Retinal pigment epithelial cell (primary cell): ENCODE measurements at places on chromosomes 1 and 21.

GRCh38 chr1:210434223-210434622 lies 105.5 kb downstream of the HHAT start:
- DNase-seq = no peak

DNA sequence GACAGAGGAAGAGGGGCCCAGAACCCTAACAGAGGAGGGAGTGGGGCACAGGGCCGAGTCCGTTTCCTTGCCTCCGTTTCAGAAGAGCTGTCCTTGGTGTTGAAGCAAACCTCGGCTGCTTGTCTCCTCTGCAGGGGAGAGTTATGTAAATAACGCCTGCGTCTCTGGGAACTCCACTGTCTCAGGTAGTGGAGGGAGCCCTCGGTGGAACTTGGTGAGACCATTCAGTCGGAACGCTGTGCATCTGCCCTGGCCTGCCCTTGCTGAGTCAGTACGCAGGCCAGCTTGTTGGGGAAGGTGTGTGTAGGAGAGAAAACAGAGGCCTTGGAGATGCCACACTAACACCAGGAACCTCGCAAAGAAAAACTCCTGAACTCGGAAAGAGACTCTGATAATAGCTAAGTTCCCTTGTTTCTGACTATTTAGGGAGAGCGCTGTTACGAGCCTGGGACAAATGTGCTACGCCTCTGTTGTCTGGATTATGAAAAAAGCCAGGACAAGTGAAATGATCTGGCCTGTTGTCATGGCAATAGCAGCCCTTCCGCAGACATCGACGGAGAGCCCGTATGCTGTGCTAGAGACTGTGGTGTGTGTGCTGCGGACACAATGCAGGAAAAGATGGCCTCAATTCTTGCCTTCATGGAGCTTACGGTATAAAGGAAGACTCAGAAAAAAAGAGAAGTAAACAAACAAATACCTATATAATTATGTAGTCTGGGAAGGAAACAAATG lies 94.6 kb upstream of the AKT3 start:
- no peak for DNase-seq

- DNase-seq = no peak
These were observed 170.8 kb downstream of the ADSS2 start for GRCh38 chr1:244280859-244281258.

DNA sequence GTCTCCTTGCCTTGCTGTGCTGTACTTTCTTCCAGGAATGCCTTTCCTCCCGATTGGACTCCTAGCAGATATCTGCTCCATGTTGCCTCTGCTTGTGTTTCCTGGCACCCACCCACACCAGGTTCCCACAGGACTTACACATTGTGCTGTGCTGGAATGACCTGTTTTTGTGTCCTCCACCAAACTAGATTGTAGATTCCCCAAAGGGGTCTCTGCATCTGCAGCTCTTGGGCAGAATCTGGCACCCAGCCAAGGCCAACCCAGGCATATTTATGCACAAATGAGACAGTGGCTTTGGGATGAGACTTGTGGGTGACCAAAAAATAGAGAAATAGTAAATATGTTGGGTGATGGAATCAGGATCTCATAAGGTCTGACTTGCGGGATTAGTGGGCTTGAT lies 278.2 kb downstream of the RRAGC start:
- no peak for DNase-seq

GRCh38 chr1:31617218-31617915 lies at the start of gene HCRTR1:
HCRTR1 (plus strand) TSS chr1:31617689; CDS start chr1:31619193, 1,504 bp downstream.
- DNase-seq = no peak

DNA sequence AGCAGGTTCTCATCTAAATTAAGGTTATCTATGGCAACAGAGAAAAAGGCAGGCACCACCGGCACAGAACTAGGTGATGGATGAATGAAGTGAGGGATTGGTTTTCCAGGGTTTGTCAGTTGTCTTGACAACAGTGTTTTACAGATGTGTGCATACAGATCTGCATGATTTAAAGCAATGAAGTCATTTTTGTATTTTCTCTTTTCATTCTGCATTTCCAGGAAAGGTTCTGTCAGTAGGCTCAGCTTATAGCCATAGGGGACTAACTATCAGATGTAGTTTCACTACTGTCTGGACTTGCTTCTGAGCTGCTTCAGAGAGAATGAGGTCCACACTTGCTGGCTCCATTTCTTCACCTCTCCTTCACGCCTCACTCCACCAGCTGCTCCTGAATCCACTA lies 98.2 kb upstream of the LMO4 start:
- DNase-seq = no peak

DNA sequence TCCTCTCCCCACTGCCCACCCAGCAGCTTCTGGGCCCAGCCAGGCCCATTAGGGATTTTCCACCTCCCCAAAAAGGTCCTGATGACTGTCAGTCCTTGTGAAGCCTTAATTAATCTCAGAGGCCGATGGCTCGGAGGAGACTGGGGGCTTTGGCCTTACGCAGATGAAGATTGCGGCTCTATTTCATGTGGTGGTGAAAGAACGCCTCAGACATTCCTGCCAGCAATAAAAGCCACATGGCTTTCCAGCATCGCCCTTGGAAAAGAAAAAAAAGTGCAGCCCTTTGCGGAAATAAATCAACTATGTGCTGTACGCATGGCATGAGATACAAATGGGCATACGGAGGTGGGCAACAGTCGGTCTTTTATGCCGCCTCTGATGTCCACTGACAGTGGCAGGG lies 6.6 kb upstream of the RUNX3 start:
- no peak for DNase-seq

GRCh38 chr1:234827181-234827580 lies 217.2 kb upstream of the IRF2BP2 start:
- no peak for DNase-seq

DNA sequence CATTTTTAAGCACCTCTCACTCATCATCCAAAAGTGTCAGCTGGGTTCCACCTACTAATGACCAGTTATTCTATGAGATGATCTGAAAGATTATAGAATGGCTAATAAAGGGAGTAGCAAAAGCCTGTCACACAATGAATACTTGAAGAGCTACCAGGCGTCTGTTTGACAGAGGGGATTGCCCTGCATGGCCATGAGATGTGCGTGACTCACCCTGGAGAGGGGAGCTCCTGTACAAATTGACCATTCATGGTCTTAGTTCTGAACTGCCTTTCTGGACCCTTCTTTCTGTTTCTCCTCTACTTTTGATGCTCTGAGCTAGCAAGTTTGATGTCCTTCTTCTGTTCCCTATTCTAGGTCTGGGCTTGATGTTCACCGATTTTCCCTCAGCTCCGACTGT lies 85.2 kb upstream of the ABCD3 start:
- DNase-seq = no peak

DNA sequence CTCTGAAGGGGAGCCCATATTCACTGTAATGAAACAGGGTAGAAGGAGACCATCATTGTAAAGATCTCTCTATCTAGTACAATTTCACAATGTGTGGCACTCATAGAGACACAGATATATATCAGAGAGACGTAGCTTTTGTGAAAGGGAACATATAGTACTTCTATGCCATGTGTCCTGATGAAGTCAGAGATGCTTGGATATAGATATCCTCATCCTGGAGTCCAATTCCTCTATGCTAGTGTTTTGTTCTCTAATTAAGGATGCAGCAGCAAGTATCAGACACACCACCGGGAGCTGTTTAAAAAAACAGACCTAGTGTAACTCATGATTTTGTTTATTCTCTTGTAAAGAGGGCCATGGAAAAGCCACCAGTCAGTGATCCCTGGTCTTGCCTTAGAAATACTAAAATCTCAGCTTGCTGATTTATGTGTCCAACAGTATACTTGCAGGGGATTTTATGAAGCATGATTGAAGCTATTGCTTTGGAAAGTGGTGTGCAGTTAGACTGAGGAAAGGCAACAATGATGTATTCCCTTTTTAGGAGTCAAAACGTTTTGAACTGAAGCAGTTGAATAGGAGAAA lies 2.5 kb downstream of the NCAM2 start:
- DNase-seq = no peak

GRCh38 chr1:18954270-18955071 lies 2.0 kb downstream of the IFFO2 start:
- DNase-seq = no peak

GRCh38 chr21:41943851-41944250 lies 10.0 kb downstream of the C2CD2 start:
- no peak for DNase-seq

- no peak for DNase-seq
These were observed 74.6 kb downstream of the GPR88 start for GRCh38 chr1:100612540-100612939.

- DNase-seq = no peak
These were observed 3.5 kb upstream of the S100A8 start for GRCh38 chr1:153394391-153394790.

GRCh38 chr1:199083680-199084079 lies 444.8 kb downstream of the PTPRC start:
- DNase-seq = no peak

DNA sequence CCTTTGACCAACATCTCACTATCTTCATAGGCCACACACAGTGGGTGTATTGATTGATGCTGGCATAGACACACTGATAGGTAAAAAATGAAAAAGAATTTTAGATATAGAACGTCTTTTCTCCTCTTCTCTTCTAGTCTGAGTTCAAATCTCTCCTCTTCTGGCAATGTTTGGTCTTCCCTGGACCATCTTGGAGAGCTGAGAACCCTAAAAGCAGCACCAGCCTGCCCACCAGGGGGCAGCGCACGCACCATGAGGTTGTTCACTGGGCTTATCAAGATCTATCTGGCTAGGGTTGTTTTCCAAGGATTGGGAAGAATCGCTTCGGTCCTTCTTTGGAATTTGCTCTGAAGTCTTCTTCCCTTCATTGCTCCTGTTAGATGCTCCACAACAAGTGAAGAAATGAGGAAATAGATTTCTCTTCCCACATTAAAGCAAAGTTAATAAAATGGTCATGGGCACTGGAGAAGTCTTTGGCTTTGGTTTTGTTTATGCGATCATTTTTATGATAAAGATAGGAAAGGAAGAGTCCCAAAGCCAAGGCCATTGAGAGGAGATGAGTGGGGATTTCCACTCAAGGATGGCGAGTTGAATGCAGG lies 104.0 kb upstream of the OLIG2 start:
- no peak for DNase-seq

DNA sequence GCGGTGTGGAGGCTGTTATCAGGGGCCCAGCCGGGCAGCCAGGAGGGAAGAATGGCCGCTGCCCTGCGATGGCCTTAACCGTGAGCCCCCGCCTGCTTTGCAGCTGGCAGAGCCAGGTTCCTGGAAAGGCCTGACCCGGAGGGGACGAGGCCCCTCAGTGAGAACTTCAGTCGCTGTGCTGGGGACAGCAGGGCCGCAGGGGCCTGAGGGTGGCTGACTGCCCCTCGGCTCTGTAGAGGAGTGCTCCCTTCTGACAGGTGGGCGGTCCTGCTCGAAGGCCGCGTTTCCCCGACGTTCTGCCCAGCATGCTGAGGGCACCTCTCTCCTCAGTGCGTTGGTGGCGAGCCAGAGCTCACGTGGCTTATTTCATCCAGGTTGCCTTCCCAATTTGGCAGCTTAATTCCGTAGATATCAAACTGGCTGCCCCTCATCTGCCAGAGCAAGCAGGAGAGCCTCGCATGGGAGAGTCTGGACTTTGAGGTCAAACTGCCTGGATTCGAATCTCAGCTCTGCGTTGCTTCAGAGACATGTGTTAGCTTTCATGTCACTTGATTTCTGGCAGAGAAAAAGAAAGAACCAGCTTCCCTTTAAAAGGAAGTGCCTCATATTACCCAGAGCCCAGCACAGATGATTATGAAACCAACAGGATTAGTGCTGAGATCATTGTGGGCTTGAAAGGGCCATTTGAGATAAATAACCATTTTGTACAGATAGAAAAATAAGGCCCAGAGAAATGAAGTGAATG lies 239.8 kb downstream of the SDCCAG8 start:
- DNase-seq = peak; percentile 62

- no peak for DNase-seq
These were observed 7.4 kb upstream of the SVBP start for GRCh38 chr1:42824481-42825035.

GRCh38 chr1:110612060-110612745 lies 6.0 kb upstream of the KCNA2 start:
- DNase-seq = no peak

DNA sequence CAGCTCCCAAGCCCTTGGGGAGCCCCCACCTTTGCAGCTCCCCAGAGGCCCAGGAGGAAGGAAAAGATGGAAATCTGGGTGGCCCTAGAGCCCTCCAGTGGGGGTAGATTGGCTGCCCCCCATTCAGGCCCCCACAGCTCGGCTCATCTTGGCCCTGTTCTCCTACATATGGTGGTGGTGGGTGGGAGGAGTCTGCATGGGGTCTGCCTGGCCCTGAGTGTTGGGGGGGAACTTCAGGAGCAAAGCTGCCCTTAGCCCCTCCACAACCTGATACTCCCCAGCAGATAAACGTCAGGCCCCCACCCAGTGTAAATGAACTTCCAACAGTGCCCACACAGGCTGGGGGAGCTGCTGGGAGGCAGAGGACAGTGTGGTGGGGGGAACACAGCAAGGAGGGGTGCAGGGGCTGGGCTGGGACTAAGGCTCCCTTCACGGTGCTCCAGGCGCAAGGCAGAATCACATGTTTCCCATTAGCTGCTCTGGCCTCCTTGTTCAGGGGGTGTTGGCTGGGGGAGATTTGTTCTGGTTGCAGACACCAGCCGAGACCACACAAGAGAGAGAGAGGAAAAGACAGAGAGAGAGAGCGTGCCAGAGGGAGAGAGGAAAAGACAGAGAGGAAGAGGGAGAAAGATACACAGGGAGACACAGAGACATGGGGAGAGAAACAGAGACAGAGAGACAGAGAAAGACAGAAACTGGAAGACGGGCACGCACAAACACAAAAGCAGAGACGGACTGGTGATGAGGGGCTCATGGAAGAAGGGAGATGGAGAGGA lies 42.6 kb downstream of the AHDC1 start:
- no peak for DNase-seq

- DNase-seq = no peak
These were observed 13.6 kb upstream of the GOLT1A start for GRCh38 chr1:204227351-204227750.
